ENCODE measurements at places on chromosomes 12 and 14.

DNA sequence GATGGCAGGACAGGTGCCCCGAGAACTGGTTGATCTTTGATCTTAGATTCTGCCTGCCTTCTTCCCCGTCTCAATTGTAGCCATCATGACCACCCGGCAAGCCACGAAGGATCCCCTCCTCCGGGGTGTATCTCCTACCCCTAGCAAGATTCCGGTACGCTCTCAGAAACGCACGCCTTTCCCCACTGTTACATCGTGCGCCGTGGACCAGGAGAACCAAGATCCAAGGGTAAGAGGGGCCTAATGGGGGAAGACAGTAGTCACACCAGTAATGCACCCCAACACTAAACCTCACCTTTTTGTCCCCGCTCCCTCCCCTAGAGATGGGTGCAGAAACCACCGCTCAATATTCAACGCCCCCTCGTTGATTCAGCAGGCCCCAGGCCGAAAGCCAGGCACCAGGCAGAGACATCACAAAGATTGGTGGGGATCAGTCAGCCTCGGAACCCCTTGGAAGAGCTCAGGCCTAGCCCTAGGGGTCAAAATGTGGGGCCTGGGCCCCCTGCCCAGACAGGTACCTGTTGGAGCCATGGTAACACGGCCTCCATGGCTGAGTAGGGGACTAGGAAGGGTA is 556 bp downstream of the TROAP start:
- no peak for DNase-seq

GRCh38 chr12:127393896-127394295 is 873.1 kb upstream of the TMEM132C start:
- no peak for DNase-seq

- DNase-seq: no peak
Measured at GRCh38 chr12:12620730-12621315, 9.1 kb downstream of the CREBL2 start.

GRCh38 chr12:119071638-119072231 is 90.4 kb downstream of the SRRM4 start:
- peak; percentile 44 for DNase-seq

DNA sequence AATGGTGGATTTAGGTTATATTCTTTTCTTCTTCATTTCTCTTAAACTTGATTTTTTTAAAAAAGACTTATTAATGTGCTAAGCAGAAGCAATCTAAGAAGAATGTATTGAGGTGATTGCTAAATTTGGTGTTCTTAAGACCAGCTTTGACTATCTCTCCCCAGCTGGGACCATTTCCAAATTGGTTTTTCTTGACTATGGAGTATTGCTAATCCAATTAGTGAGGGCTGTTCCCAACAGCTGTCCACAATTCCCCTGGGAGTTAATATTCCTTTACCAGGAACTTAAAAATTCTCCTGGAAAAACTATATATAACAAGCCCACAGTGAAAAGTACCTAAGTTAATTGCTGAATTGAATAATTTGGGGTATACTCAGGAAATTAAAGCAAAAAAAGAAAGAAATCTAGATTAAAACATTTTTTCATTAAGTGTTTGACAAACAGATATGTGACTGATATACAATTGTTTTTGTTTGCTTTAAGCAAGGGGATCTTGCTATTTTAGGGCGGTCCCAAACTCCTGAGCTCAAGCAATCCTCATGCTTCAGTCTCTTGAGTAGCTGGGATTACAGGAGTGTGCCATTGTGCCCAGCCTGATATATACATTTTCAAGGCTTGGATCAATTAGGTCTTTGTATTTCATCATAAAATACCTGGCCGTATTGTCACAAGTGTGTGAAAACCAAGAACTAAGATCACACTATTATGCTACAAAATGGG is 105.0 kb downstream of the FAR2 start:
- peak; percentile 98 for DNase-seq

- DNase-seq: no peak
Measured at GRCh38 chr12:70487440-70487839, 121.3 kb downstream of the KCNMB4 start.

DNA sequence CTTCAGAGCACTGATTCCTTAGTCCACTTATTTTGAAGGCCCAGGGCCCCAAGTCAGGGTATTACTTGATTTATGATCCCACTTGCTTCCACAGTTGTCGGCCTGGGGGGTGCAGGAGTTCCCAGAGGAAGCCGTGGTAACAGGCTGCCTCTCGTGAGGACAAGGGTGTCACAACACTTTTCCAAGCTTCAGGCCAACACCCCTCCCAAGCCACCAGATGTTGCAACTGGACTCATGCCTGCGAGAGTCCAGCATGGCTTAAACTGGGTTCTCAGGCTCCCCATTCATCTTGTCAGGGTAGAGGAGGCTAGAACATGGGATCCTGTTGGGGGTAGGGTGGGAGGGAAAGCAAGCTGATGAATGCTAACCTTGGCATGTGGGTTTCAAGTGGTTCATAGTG is 56.1 kb downstream of the BMP4 start:
- DNase-seq: no peak

Data from NCI-H82 (cell line).